ENCODE measurements at places on chromosomes 11 and 22. TPM values are rescaled to one million over a fixed set of nuclear protein-coding genes. Genes with fewer than 3 reads are reported as not detected.
A peak's percentile ranks its signal among the peaks of the same experiment; 100 is the strongest.

DNA sequence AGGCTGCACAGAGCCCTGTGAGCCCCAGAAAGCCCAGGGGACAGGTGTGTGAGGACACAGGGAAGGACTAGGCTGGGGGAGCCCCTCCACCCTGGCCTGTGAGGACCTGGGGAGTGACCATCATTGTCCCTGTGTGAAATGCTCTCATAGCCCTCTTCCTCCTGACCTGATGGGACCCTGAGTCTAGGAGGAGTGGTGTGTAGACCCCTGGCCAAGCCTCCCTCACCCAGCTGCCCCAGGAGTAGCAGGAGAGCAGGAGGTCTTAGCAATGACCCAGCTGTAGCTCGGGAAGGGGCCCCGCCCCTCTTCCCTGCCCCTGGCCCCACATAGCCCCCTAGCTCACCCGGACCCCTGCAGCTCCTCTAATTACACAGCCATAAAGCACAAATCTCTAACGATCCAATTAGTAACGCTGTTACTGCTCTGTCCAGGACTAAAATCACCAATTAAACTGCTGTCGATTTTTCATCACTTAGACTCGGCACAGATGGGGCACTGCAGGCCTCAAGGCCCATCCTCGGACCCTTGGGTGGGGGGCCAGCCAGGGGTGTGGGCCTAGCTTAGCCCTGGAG is 6.6 kb upstream of the CABP7 start:
- no peaks in the 10 kb centered on the region for H3K4me1 ChIP-seq
- no peaks in the 10 kb centered on the region for H3K36me3 ChIP-seq
- H3K4me3 ChIP-seq, result no peak overlapping the region
- peaks cover 10% of the 10 kb centered on the region for H3K27me3 ChIP-seq
- DNase-seq, result no peak
- H3K27ac ChIP-seq, result no peak overlapping the region

GRCh38 chr11:19576903-19577302 is 135.7 kb upstream of the NAV2 start:
- DNase-seq, result no peak
- no peak overlapping the region for H3K4me3 ChIP-seq
- no peak overlapping the region for H3K27ac ChIP-seq
- peaks cover 11% of the 10 kb centered on the region for H3K27me3 ChIP-seq
- no peaks in the 10 kb centered on the region for H3K36me3 ChIP-seq

DNA sequence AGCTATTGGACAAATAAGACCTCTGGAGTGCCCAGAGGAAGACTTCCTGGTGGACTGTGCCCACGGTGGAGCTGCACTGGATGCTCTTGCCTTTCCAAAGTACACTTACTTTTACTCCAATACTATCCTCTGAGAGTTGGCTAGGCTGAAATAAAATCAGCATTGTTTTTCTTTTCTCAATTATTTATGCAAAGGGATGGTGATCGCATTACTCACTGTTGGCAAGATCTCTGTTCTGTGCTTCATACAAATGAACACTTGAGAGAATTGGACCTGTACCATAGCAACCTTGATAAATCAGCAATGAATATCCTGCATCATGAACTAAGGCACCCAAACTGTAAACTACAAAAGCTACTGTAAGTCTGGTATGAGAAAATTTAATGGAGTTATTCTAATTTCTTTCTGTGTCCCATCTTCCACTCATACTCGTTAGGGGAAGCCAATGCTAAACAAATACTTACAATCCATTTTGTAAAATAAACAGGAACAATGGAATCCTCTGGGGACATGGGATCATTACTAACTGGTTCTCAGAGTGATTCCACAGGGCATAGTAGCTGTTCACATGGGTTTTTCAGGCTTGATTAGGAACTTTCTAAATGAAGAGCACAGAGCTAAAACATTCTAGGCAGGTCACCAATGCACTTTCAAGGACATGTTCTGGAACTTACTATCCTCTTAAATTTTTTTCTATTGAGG is 26.3 kb downstream of the NLRP14 start:
- H3K4me1 ChIP-seq, result no peaks in the 10 kb centered on the region
- H3K36me3 ChIP-seq, result no peaks in the 10 kb centered on the region
- DNase-seq, result no peak
- H3K27ac ChIP-seq, result no peak overlapping the region
- H3K4me3 ChIP-seq, result no peak overlapping the region
- H3K27me3 ChIP-seq, result no peaks in the 10 kb centered on the region

The HYOU1 gene
- 259 TPM for total RNA-seq

GRCh38 chr11:4103269-4103668 is 8.7 kb downstream of the RRM1 start:
- no peak overlapping the region for H3K4me3 ChIP-seq
- peaks cover 21% of the 10 kb centered on the region for H3K36me3 ChIP-seq
- DNase-seq, result no peak
- H3K4me1 ChIP-seq, result peaks cover 13% of the 10 kb centered on the region

DNA sequence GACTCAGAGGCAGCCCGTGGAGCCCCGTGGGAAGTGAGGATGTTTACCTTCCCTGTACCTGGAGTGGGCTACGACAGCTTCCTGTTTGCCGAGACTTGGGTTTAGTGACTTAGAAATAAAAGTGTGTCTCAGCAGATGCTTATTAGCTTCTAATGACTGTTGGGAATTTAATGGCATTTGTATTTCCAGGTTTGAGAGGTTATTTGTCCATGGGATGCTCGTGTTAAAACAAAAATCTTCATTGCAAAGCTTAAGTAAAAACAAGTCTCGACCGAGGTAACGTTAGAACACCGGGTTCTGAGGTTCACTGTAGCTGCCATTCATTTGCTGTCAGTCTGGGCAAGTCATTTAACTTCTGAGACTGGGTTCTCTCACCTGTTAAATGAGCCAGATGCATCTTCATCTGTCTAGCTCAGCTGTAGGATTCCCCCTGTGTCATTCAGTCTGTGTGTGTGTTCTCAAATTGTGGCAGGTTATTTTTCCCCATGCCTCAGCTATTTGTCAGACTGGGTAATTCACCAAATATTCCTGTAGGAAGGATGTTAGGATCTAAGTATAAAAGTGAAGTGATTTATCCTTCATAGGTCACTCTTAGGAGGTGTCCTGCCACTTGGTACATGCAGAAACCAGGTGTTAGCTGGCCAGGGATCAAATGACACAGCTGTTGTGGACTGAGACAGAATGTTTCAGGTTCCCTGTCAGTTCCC is 791 bp downstream of the EI24 start:
- no peaks in the 10 kb centered on the region for H3K27me3 ChIP-seq
- H3K4me1 ChIP-seq, result peaks cover 21% of the 10 kb centered on the region
- H3K4me3 ChIP-seq, result peak overlapping the region; percentile 91
- peaks cover 7% of the 10 kb centered on the region for H3K36me3 ChIP-seq
- peak overlapping the region; percentile 76 for H3K27ac ChIP-seq
- no peak for DNase-seq

GRCh38 chr11:62489204-62489603 is 57.4 kb downstream of the AHNAK start:
- H3K4me1 ChIP-seq, result no peaks in the 10 kb centered on the region
- no peak for DNase-seq
- no peak overlapping the region for H3K27ac ChIP-seq

The PANX2 gene
- 3.5 TPM for total RNA-seq

The PPARA gene
- total RNA-seq, result 31.7 TPM

GRCh38 chr11:96062134-96062533 is 138.2 kb upstream of the MTMR2 start:
- peaks cover 48% of the 10 kb centered on the region for H3K4me1 ChIP-seq
- no peaks in the 10 kb centered on the region for H3K36me3 ChIP-seq
- peak overlapping the region; percentile 40 for H3K27ac ChIP-seq
- no peaks in the 10 kb centered on the region for H3K27me3 ChIP-seq

The C22orf23 gene
- total RNA-seq, result 0.33 TPM

DNA sequence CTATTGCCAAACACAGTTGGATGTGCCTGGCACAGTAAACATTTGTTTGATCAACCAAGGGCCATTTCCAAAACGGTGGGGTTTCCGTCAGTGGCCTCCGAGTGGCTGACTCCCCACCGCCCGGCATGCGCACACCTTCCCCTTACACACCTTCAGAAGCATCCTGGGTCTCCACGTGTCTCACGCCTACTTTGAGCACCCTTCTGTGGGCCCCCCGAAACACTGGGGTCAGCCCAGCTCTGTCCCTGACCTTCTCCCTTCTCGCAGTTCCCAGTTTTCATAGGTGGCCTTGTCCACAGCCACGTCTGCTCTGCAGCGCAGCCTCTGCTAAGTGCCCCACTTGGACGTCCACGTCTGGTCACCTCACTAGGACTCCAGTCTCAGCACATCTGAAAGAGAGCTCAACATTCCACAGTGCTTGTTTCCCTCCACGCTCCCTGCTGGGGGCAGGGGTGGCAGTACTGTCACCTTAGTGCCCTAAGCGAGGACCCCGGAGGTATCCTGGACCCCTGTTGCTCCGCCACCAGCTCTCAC is 13.2 kb upstream of the SHANK2 start:
- H3K4me3 ChIP-seq, result no peak overlapping the region
- no peak for DNase-seq
- no peak overlapping the region for H3K27ac ChIP-seq
- H3K36me3 ChIP-seq, result no peaks in the 10 kb centered on the region
- H3K4me1 ChIP-seq, result no peaks in the 10 kb centered on the region

- H3K4me1 ChIP-seq, result no peaks in the 10 kb centered on the region
- DNase-seq, result no peak
- H3K27me3 ChIP-seq, result peaks cover 4% of the 10 kb centered on the region
These were observed 2.1 kb upstream of the RAG2 start for GRCh38 chr11:36600180-36600579.

DNA sequence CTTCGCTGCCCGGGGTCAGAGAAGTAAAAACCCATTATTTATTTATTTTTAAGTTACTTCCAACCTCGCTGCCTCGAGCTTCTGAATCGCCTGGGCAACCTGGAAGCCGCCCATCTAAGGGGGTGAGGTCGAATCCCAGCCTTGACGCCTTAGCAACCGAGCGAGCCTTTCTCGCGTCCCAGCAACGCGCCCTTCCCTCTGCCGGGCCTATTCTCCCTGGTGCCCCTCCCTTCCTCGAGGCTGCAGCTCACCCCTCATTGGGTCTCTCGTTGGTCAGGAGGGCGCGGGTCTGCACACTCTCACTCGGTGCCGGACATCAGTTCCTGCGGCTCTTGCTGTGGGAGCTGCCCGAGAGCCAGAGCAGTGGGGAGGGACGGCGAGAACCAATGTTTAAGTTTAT is at the start of gene CCDC81:
TSS of gene CCDC81 (plus strand) at position 302 of the 400 bp plus-strand sequence. CDS start 277 bp downstream, outside the sequence.
- H3K27me3 ChIP-seq, result peaks cover 14% of the 10 kb centered on the region
- peaks cover 18% of the 10 kb centered on the region for H3K4me1 ChIP-seq
- H3K27ac ChIP-seq, result no peak within 1 kb of the TSS
- H3K36me3 ChIP-seq, result no peaks in the 10 kb centered on the region

DNA sequence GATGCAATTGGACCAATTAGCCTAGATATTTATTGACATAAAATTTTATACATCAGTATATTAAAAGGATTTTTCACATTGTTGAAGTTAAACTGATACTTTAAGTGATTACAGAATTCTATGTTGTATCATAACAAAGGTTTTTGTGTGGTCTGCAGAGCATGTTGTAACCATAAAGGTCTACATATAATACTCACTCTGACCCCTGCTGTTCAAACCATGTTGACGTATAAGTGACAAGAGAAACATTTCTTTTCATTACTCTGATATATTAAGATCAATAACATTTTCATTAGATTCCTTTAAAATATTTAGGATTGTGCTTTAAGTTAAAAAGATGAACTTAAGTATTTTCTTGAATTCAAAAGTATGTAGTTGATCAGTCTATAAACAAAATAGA is 63.9 kb downstream of the GAS2 start:
- no peaks in the 10 kb centered on the region for H3K36me3 ChIP-seq
- no peaks in the 10 kb centered on the region for H3K4me1 ChIP-seq
- peaks cover 3% of the 10 kb centered on the region for H3K27me3 ChIP-seq
- H3K27ac ChIP-seq, result no peak overlapping the region

The OSBPL5 gene
- total RNA-seq, result 74.6 TPM

- no peaks in the 10 kb centered on the region for H3K27me3 ChIP-seq
- peaks cover 5% of the 10 kb centered on the region for H3K4me1 ChIP-seq
- DNase-seq, result no peak
- H3K36me3 ChIP-seq, result no peaks in the 10 kb centered on the region
- no peak overlapping the region for H3K4me3 ChIP-seq
- H3K27ac ChIP-seq, result no peak overlapping the region
These were observed 20.4 kb upstream of the L3MBTL2 start for GRCh38 chr22:41184679-41185078.

- H3K27ac ChIP-seq, result no peak overlapping the region
- H3K27me3 ChIP-seq, result no peaks in the 10 kb centered on the region
- H3K36me3 ChIP-seq, result no peaks in the 10 kb centered on the region
These were observed 18.6 kb downstream of the TREH start for GRCh38 chr11:118660681-118661424.

- peaks cover 37% of the 10 kb centered on the region for H3K27me3 ChIP-seq
- H3K4me1 ChIP-seq, result no peaks in the 10 kb centered on the region
- H3K36me3 ChIP-seq, result no peaks in the 10 kb centered on the region
- no peak overlapping the region for H3K4me3 ChIP-seq
These were observed 20.2 kb upstream of the CCND1 start for GRCh38 chr11:69620683-69621290.

The ANKK1 gene
- 0.19 TPM for total RNA-seq

The OR52I2 gene
- total RNA-seq, result not detected

The OR8A1 gene
- not detected for total RNA-seq

- H3K4me1 ChIP-seq, result peaks cover 45% of the 10 kb centered on the region
- H3K27me3 ChIP-seq, result no peaks in the 10 kb centered on the region
These were observed 2.0 kb downstream of the MYH9 start for GRCh38 chr22:36385491-36386350.

The C2CD3 gene
- 49.1 TPM for total RNA-seq

The CD3G gene
- total RNA-seq, result 7.1 TPM

GRCh38 chr11:44286268-44286880 is 23.6 kb downstream of the ALX4 start:
- H3K27ac ChIP-seq, result no peak overlapping the region
- H3K4me1 ChIP-seq, result no peaks in the 10 kb centered on the region
- H3K27me3 ChIP-seq, result no peaks in the 10 kb centered on the region
- DNase-seq, result no peak
- no peak overlapping the region for H3K4me3 ChIP-seq
- no peaks in the 10 kb centered on the region for H3K36me3 ChIP-seq

GRCh38 chr11:81301166-81301830 is 1432.4 kb downstream of the FAM181B start:
- H3K4me3 ChIP-seq, result no peak overlapping the region
- no peak overlapping the region for H3K27ac ChIP-seq
- no peaks in the 10 kb centered on the region for H3K27me3 ChIP-seq
- H3K4me1 ChIP-seq, result no peaks in the 10 kb centered on the region

DNA sequence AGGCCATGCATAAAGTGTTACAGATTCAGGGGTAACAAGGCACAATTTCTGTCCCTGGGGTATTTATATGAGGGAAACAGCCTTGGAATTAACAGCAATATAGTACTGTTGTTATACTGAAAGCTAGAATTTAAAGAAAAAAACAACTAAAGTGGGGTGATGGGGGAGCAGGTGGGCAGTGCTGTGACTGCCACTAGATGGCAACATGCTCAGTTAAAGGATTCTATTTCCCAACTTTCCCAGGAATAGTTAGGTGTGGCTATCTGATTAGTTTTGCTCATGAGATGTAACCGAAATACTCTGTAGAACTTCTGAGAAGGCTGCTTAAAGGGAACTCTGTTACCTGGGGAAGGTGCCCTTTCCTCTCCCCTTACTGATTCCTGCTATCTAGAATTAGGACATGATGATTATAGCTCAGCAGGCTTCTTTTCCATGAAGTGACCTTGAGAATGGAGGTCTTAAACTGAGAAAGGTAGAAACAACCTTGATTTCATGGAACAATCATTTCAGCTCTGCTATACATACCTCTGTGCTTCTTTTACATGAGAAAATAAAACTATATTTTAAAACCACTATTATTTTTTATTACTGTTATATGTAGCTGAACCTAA is 102.6 kb downstream of the RELT start:
- no peak overlapping the region for H3K27ac ChIP-seq
- peaks cover 14% of the 10 kb centered on the region for H3K36me3 ChIP-seq
- peaks cover 5% of the 10 kb centered on the region for H3K4me1 ChIP-seq
- no peak overlapping the region for H3K4me3 ChIP-seq

The SUSD2 gene
- total RNA-seq, result 2.7 TPM

- H3K27me3 ChIP-seq, result no peaks in the 10 kb centered on the region
- DNase-seq, result no peak
- no peak overlapping the region for H3K27ac ChIP-seq
These were observed 3.4 kb downstream of the DGCR6 start for GRCh38 chr22:18909556-18909955.
